ENCODE measurements at places on chromosomes 2 and 18.

- DNase-seq = no peak
Measured at GRCh38 chr2:168089200-168089599, 158.2 kb downstream of the STK39 start.

GRCh38 chr2:190215620-190216019 lies 104.0 kb downstream of the HIBCH start:
- no peak for DNase-seq

DNA sequence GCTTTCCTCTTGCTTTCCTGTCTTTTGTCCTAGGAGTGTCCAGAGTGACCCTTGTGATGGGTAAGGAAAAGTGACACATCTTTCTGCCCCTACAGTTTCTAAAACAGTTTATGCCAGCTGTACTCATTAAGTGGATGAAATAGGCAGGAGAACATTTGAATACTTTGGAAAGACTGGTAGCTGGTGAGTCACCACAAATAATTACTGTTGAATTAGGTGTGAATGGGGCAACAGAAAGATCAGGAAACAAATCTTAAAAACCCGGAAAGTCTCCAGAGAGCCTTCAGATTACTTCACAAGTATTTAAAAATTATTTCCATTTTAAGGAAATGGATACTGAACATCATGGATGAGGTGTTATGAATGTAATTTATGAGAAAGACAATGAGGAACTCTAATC lies 278.5 kb downstream of the CLIP4 start:
- DNase-seq = no peak

DNA sequence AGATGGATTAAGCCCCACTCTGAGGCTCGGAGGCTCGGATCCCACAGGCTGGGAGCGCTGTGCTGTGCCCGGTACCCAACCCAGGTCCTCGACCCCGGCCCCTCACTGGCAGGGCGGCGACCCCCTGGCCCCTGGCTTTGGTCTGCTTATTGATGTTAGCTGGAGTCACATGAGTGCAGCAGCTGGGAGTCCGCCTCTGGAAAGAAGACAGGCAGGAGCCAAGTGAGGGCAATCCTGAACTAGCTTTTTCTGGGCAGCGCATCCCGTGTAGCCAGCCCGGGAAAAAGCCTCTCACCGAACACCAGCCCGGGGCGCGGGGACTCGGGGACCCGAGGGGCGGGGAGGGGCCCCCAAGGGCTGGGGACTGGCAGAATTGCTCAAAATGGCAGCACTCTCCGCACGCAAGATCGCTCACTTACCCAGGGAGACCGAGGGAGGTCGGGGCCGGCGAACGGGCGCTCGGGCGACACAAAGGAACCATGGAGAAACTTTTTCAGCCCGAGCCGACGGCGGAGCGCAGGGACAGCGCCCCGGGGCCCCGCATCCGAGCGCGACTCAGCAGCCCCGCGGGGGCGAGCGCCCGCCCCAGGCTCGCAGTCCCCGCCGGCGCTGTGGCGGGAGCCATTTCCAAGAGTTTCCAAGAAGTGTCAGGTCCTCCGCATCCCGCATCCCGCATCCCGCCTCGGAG lies 567 bp downstream of the TMEM200C start:
- DNase-seq = no peak

DNA sequence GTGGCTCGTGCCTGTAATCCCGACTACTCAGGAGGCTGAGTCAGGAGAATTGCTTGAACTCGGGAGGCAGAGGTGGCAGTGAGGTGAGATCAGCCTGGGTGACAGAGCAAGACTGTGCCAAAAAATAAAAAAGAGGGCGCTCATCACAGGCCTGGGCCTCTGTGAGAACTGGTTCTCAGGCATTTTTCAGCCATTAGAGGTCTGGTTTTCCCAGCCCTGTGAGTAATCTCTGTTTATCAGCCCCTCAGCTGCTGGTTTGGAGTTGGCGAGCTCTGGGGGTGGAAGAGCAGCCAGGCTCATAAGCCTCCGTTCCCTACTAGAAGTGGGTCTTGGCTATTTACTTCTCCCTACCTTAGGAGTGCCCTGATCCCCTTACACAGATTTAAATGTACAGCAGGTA lies 53.1 kb downstream of the CHRNA1 start:
- no peak for DNase-seq

GRCh38 chr2:220336771-220337170 lies 709.3 kb downstream of the SLC4A3 start:
- no peak for DNase-seq

- no peak for DNase-seq
Measured at GRCh38 chr2:99608861-99609260, 119.0 kb upstream of the REV1 start.

DNA sequence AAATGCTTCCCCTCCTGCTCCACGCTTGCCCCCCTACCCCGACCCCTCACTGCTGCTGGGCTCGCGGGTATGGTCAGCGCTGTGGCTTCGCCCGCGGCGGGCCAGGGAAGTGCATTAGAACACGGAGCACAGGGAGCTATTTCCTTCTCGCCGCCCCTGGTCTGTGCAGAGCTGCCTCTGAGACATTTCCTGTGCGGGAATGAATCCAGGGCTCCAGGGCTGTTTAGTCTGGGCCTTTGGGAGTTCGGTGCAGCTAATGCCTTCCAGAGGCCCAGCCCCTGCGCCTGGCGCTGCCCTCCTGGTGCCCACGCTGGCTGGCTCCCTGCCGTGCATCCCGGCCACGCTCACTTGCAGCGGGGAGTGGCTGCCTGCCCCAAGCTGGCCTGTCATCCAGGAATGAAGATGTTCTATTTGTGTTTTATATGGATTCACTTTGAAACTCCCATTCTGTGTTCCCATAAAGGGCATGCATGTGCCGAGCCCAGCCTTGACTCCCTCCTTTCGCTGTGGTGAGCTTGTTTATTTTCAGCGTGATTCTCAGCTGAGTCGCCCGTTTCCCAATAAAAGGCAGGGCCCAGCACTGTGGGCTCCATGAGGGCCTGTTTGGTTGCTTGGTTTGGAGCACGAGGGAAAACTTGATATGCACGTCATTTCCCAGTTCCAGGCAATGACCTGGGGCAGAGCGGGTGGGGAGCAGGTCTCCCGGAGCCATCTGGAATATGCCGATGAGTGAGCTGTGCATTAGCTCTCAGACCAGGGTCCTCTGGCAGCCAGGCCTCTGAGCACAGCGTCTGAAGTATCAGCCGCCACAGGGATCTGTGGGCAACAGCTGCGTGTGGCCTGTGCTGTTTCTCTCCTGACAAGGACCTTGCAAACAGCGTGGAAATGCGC lies 42.7 kb downstream of the SH3RF3 start:
- DNase-seq = no peak

DNA sequence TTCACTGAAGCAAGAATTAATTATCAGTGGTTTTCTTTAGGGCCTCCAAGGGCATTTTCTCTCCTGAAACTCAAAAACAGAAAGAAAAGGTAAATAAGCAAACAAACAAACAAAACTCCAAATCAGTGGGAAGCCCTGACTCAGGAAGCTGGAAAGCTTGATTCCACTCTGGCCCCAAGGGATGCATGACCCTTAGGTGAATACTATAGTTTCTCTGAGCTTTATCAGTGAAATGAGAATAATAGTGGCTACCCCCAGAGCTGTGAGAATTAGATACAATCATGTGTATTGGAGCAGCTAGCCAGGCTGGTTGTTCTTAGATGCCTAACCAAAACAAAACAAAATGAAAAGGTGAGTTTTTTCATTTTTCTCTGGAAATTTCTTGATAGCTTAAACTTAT lies 585.1 kb downstream of the CNTNAP5 start:
- DNase-seq = no peak

GRCh38 chr2:134445116-134445515 lies 191.2 kb downstream of the MGAT5 start:
- DNase-seq = no peak

DNA sequence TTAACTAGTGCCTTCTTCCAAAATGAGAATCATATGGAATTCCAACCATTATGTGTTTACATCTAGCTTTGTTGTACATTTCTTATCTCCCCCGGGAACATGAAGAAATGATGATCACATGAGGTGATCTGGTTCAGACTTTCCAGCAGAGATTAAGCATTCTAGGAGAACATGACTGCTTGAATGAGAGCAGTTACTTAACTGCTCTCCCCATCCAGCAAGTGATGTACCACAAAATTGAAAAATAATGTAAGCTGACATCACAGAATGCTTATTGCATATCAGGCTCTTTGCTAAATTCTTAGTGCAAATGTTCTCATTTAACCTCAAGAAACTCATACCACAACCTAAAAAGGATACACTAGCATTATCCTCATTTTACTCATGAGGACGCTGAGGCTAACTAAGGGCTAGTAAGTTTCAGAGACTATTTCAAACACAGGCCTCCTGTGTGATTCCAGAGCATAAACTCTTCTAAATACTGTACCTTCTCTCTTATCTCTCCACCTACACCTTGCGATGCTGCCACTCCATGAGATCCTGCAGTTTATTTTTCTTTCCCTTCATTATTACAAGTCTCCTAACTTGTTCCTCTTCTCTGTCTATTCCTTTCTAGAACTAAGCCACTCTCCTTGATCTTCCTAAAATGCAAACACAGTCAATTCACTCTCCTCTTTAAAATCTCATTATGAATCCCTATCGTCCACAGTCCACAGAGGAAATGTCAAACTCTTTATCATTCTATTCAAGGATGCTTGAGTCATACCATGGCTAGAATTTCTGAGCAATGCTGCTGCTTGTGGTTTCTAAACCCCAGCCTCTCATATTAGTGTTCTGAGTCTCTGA lies 1224.8 kb upstream of the ZEB2 start:
- no peak for DNase-seq

- DNase-seq = no peak
Measured at GRCh38 chr2:43013821-43014345, 212.5 kb downstream of the ZFP36L2 start.

DNA sequence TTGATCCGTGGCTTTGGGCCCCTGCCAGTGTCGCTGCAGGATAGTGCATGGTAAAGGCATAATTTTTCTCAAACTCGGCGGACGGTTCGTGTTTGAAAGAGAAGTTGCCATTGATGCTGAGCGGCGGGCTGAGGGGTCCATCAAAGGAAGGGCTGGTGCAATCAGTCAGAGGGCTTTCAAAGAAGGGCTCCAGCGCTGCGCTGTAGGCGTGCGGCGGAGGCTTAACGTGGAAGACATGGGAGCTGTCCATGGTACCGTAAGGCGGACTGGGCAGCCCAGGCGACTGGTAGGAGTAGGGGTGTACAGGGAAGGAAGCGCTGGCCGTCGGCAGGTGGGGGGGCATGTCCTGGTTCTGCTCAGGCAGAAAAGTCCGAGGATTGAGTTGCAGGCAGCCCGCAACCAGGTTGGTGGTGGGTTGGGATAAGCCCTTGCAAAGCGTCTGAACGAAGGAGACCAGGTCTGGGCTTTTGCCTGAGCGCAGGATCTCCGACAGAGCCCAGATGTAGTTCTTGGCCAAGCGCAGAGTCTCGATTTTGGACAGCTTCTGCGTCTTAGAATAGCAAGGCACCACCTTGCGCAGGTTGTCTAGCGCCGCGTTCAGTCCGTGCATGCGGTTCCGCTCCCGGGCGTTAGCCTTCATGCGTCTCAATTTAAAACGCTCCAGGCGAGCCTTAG lies 2.3 kb downstream of the NEUROD1 start:
- DNase-seq = no peak

- no peak for DNase-seq
Measured at GRCh38 chr2:200431996-200432705, 77.7 kb downstream of the KCTD18 start.

DNA sequence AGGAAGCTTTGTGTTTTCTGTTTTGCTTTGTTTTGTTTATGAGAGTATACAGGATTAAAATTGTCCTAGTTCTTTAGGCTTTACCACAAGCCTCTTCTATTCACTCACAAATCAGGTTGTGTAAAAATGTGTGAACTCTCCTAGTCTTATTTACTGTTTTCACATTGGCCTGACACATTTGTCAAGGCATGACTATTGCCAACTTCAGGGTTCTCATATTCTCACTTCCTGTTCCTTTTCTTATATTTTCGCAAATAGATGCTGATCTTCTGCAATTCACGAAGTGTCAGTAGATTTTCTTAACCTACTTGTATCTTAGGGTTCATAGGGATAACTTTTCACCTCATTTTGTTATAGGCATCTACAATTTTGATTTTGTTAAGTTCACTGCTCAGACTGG lies 67.1 kb downstream of the CCDC102B start:
- no peak for DNase-seq

DNA sequence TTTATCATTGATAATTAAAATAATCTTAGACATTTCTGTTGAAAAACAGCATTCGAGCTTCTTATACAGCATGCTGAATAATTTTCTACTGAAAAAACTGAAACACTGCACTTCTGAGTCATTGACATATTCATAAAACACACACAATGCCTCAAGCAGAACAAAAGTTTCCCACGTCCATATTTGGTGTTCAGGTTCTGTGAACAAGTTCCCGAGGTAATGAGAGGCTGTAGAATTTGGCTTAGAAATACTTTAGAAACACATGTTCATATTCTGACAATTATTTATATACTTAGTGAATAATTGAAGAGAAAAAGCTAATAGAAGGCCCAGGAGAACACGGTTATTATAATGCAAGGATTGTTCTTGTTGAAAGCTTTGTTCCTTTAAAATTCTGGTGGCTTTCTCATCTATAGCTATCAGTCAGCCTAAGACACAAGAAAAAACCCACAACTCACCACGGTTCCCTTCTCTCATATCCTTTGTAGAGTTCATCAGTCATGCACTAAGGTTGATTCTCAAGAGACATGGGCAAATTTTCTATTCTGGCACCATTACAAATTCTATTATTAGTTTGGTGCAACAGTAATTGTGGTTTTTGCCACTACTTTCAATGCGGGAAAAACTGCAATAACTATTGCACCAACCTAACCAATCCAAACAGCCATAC lies 194.4 kb downstream of the TMX3 start:
- no peak for DNase-seq

DNA sequence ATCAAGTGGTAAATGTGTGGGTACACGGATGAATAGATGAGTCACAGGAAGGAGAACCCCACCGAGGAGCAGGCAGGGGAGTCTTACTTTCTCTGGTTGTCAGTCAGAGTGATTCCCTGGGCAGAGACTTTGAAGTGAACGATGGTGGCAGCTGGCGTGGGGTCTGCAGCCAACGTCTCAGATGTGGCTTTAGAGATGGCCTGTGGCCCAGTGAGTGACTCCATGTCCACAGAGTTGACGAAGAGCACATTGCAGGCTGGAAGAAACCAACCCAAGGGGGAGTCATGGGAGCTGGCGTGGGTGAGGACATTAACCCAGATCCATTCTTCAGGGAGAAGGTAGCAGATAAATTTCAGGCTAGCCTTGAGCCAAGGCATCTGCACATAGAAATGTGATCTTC lies 193.1 kb downstream of the TNS1 start:
- no peak for DNase-seq

Data from NCI-H187 (cell line).